ENCODE measurements at places on chromosomes 4 and X. TPM values are rescaled to one million over a fixed set of nuclear protein-coding genes. Genes with fewer than 3 reads are reported as not detected.

GRCh38 chr4:110632506-110633357 lies 9.9 kb upstream of the PITX2 start:
- DNase-seq, result no peak

PAGE4 gene
- total RNA-seq, result not detected

DNA sequence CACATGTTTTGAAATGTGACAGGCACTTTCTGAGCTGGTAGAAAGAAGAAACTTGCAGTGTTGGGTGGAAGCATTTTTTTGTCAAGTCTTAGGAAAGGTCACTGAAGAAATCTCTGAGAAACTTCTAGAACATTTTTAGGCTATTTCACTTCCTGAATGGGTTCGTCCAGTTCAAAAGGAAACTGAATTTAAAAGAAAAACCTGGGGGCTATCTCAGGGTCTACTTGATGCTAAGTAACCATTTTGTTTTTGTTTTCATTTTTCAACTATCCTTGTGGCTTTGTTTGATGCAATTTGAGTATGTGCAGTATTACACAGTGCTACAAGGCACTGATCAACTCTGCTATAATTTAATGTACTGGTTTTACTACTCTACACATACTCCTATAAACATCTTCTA lies 34.0 kb upstream of the AMOT start:
- DNase-seq, result no peak

GRCh38 chrX:100911731-100912130 lies 17.0 kb downstream of the XKRX start:
- DNase-seq, result no peak

EPHA5 gene
- 0.27 TPM for total RNA-seq

SPARCL1 gene
- total RNA-seq, result 2,315 TPM

AADAT gene
- total RNA-seq, result 5.6 TPM

- DNase-seq, result no peak
Observed at GRCh38 chr4:148216321-148216720, 225.9 kb downstream of the NR3C2 start.

TIMP1 gene
- total RNA-seq, result 635 TPM

TMSB15C gene
- total RNA-seq, result 3.9 TPM

Measured in thoracic aorta (tissue), 2 donors.